ENCODE measurements at places on chromosomes 7 and 10. TPM values are rescaled to one million over a fixed set of nuclear protein-coding genes. Genes with fewer than 3 reads are reported as not detected.

GRCh38 chr10:44963772-44964633, 4.4 kb downstream of the RASSF4 start:
- DNase-seq: no peak

GRCh38 chr7:48887500-48887899, 36.8 kb upstream of the CDC14C start:
- no peak for DNase-seq

Gene EPHB6
- 0.86 TPM for polyA plus RNA-seq

DNA sequence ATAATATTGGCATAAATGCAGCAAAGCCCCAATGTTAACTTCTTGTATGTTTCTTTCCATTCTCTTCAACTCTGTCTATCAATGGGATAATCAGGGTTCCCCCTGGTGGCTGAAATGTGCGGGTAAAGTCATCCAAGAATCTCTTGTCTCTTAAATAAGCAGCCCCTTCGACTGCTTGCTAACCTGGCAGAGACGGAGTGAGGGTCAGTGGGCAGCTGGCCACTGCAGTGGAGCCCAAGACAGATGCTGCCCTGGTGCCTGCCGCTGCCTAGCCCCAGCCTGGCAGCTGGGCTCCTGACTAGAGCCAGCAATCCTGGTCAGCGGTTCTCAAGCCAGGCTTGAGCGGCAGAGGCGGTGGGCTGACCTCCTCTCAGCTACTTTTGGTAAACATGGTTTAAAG, 248.9 kb downstream of the COBL start:
- peak; percentile 89 for DNase-seq

Gene H2BK1
- polyA plus RNA-seq: not detected

DNA sequence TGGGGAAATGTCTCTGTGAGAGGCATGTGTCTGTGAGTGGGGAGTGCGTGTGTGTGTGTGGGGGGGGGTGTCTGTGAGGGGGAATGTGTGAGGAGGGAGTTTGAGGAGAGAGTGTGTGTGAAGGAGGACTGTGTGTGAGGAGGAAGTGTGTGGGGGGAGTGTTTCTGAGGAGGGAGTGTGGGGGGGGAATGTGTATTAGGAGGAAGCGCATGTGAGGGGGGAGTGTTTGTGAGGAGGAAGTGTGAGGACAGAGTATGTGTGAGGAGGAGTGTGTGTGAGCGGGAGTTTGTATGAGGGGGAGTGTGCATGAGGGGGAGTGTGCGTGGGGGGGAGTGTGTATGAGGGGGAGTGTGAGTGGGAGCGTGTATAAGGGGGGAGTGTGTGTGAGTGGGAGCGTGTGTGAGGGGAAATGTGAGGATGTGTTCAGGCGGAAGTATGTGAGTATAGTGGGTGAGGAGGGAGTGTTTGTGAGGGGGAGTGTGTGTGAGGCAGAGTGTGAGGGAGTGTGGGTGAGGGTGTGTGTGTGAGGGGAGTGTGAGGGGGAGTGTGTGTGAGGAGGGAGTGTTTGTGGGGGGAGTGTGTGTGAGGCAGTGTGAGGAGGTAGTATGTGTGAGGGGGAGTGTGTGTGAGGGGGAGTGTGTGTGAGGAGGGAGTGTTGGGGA, 21.8 kb upstream of the PTPRN2 start:
- DNase-seq: no peak

DNA sequence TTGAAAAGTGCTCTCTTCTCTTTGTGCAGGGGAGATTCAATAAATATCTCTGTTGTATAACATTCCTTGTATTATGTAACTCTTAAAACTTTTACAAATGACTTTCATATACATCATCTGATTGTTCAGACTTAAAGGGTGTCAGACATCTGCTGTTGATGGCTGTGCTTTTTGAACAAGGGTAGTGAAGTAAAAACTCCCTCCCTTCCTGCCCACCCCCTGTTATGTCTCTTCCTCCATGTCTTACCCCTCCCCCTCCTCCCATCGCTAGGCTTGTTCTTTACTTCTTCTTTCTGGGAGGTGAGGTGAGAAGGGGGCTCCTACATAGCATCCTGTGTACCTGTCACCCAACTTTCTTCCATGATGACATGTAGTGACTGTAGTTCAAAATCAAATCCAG, 23.4 kb upstream of the ABCB4 start:
- no peak for DNase-seq

- DNase-seq: no peak
Measured at GRCh38 chr10:122510326-122510725, 49.0 kb downstream of the HTRA1 start.

Measured in endothelial cell of umbilical vein (primary cell).